ENCODE measurements at places on chromosomes 11 and 22.

- H3K4me3 ChIP-seq = no peak overlapping the region
- DNase-seq = no peak
- H3K27me3 ChIP-seq = no peaks in the 10 kb centered on the region
- H3K27ac ChIP-seq = no peak overlapping the region
- H3K4me1 ChIP-seq = no peaks in the 10 kb centered on the region
Observed at GRCh38 chr11:104333977-104334376, 170.0 kb upstream of the PDGFD start.

DNA sequence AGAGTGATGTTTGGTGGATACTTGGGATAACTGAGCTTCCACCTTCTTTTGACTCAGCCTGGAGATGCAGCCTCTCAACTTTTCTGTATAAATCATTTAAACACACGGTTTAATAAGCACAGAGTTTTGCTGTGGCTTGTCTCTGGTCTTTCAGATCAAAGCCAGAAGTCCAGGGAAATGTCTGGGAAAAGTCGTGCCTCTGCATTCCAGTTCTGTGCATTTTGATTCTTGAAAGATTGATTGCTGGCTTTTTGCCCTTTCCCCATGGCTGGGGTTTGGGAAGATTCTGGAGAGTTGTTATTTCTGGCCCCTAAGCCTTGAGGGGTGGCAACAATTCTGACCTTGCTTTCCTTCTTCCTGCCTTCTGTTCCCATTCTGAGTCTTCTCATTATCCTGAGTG lies 154.1 kb downstream of the COMMD9 start:
- no peaks in the 10 kb centered on the region for H3K4me1 ChIP-seq
- DNase-seq = no peak
- no peaks in the 10 kb centered on the region for H3K36me3 ChIP-seq
- H3K27me3 ChIP-seq = no peaks in the 10 kb centered on the region

DNA sequence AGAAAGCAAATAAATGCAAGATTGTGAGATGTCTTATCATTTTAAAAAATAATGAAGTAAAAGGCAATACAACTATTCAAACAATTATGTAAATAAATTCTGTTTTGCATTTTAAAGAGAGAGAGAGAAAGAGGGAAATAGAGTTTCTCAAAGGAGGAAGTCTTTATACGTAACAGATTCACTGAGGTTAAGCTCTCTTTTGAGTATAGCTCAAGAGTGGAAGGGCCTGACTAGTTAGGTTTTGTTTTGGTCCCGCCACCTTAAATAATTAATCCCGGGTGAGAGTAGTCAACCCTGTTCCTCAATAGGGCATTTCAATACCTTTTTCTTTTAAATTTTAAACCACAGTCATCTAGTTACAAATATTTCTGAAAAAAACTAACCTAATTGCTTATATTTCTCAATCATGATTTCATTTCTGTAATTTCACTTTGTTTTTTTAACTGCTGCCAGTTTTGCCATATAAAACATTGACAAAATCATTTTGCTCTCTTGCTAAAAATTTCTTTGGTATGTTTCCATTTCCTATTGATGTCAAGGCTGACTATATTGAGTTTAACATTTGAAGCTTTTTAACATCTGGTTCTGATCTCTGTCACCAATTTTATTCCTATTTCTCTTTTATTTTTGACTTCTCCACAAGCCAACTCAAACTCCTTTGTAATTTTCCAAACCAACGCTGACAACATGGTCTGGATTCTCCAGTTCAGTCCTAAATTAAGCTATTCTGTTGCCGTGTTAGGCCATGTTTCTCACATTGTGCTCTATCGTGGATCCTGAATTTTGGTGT lies 10.3 kb downstream of the OR10D3 start:
- no peak overlapping the region for H3K4me3 ChIP-seq
- no peak for DNase-seq
- no peaks in the 10 kb centered on the region for H3K36me3 ChIP-seq
- H3K27ac ChIP-seq = no peak overlapping the region

GRCh38 chr11:40129266-40129665 lies 1330.2 kb downstream of the LRRC4C start:
- no peak for DNase-seq
- H3K36me3 ChIP-seq = no peaks in the 10 kb centered on the region
- no peaks in the 10 kb centered on the region for H3K27me3 ChIP-seq
- H3K27ac ChIP-seq = no peak overlapping the region
- no peaks in the 10 kb centered on the region for H3K4me1 ChIP-seq

Measured in thymus (tissue), 14 donors.